ENCODE measurements at places on chromosomes 7 and 10.

DNA sequence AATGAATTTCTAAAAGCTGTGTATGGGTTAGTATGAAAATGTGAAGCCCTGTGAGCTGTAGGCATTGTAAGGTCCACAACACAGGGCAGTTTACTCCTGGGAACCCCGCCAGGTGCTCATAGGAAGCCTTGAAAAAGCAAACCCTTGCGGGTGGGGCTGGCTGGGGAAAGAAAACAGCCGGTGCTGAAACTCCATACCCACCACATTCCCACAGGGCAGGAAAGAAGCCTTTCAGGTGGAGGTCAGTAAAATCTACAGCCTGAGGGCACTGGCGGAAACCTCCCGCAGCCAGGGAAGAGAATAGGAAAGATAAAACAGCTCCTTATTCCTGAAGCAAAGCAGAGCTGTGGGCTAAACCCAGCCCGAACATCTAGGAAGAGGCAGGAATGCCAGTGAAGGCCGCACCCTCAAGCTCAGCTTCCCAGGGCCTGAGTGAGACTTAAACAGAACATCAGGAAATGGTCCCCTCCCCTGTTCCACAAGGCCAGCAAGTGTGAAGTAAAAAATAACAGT is 34.7 kb downstream of the PODXL start:
- peak; percentile 65 for DNase-seq

DNA sequence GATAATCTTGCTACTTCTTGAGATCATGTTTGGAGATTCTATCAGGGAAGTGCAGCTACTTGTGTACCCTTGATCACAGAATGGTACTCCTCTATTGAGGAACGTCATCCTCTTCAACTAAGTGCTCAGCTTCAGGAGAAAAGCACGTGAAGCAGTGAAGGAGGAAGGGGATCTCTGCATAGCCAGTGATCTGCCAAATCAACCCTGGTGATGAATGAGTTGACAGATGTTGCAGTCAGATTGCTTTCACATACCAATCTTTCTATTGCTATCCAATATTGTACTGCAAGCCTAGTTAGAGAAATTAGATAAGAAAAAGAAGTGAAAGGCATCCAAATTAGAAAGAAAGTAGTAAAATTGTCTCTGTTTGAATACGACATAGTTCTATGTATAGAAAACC is 309.4 kb downstream of the TWIST1 start:
- DNase-seq, result no peak

GRCh38 chr7:20797462-20798080 is 10.9 kb upstream of the SP8 start:
- DNase-seq, result peak; percentile 77

- DNase-seq, result no peak
These were observed 31.2 kb upstream of the EN2 start for GRCh38 chr7:155426543-155427410.

DNA sequence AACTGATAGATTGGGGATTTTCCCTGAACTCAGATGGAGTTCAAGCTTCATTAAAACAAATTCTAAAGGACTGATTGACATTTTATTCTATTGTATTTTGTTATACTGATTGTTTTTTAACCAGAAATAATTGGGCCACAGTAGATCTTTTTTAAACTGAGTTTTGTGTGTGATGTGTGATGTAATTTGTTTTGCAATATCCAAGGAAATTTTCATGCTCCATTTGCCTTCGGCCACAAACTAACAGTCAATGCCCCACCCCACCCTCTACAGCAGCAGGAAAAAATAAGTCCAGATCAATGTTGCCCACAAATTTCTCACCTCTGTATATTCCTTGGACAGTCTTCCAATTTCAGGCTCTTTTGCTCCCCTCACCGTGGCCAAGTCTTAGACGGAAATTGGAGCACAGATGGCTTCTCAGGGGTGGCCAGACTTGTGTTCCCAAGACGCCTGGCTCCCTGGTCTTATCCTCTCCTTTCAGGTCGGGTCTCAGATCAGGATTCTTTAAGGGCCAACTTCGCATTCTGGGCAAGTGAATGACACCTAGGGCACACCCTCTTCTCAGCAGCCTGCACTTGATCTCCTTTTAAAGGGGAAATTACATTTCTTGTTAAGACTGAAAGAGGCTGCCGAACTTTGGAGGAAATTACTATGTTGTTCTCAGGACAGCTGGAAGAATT is at the start of gene SVOPL:
Gene SVOPL (minus strand): TSS at position 506 of the 680 bp plus-strand sequence. CDS start 22,317 bp downstream, outside the sequence.
- DNase-seq, result no peak

- DNase-seq, result peak; percentile 70
These were observed 92.9 kb downstream of the CPED1 start for GRCh38 chr7:121081327-121081936.
